Left renal pelvis (tissue), 4 donors: ENCODE measurements at places on chromosomes 7 and 10. TPM values are rescaled to one million over a fixed set of nuclear protein-coding genes. Genes with fewer than 3 reads are reported as not detected.

DNA sequence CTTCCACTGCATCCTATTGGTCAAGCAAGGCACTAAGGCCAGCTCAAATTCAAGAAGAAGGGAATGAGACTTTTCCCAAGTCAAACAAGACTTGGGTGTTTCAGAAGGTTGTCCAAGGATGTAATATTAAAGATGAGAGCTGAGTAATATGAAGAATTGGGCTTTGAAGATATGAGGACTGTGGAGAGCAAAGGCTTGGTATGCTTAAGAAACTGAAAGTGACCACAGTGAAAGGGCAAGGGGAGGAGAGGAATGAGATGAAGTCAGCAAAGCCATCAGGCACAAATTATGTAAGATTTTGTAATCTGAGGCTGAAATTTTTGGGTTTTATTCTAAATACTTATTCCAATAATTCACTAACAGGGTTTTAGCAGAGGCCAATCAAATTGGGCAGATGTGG is 38.6 kb upstream of the NPY start:
- DNase-seq, result no peak

GRCh38 chr7:76424413-76425111 is at the start of gene ZP3:
TSS of gene ZP3 (plus strand) at chr7:76424950. CDS start at chr7:76424965, 15 bp downstream.
- DNase-seq, result no peak

- DNase-seq, result no peak
Observed at GRCh38 chr10:3330663-3331062, 158.1 kb upstream of the PITRM1 start.

GRCh38 chr7:148146346-148146745 is 444.2 kb upstream of the C7orf33 start:
- DNase-seq, result no peak

GRCh38 chr10:120732643-120733313 is 118.4 kb upstream of the WDR11 start:
- DNase-seq, result no peak

DNA sequence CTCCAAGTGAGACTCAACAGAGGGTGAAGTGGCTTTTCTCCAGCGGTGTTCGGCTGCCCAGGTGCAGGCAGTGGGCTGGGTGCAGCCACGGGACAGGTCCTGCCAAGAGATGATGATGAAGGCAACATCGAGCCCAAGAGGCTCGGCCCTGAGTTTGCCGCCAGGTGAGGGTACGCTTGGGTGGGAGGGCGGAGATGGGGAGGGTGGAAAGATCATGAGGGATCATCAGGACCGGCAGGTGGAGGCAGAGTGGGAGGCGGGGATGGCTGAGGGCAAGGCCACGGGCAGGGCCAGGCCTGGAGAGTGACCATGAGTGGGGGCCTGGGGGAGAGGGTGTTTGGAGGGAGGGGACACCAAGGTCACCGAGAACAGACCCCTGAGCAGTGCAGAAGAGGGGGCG is 17.8 kb upstream of the AMZ1 start:
- no peak for DNase-seq

The CPED1 gene
- 33.4 TPM for polyA plus RNA-seq

The KCNIP2 gene
- polyA plus RNA-seq, result 4.1 TPM

The ANKRD1 gene
- polyA plus RNA-seq, result 0.83 TPM

The TYW1B gene
- 3.4 TPM for polyA plus RNA-seq

The SAP25 gene
- 4.9 TPM for polyA plus RNA-seq
